ENCODE measurements at places on chromosomes 12 and 14.
A peak's percentile ranks its signal among the peaks of the same experiment; 100 is the strongest.

DNA sequence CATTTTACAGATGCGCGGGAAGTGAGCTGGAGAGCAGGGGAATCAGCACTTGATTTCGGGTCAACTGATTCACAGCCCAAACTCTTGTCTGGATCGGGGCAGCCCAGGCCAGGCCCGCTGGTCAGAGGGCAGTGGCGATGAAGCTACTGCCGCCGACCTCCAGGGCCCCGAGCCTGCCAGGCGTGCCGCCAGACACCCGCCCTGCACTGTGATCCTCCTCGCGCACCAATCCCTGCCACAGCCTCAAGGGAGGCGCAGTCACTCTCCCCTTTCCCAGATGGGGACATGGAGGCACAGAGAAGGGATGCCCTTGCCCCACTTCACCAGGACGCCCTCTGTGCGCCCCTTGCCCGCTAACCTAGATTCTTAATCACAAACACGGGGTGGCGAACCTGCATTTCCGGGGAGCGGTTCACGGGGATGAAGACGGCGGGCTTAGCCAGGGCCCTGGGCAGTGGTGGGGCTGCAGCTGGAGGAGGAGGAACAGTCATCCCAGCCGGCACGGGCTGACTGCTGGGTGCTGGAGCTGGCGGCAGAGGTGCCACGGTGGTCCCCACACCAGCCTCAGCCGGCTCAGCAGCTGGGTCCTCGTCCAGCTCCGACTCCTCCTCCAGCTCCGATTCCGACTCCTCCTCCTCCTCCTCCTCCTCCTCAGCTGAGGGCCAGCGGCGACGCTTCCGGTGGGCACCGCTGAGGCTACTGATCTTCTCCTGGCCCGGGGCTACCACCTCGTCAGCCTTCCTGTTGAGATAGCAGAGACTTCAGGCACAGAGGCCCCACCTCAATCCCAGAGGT, 8.6 kb downstream of the DHX37 start:
- no peaks in the 10 kb centered on the region for H3K27me3 ChIP-seq
- DNase-seq = no peak
- H3K27ac ChIP-seq = no peak overlapping the region
- H3K4me1 ChIP-seq = no peaks in the 10 kb centered on the region
- H3K36me3 ChIP-seq = peaks cover 21% of the 10 kb centered on the region
- H3K4me3 ChIP-seq = no peak overlapping the region

- peaks cover 38% of the 10 kb centered on the region for H3K4me1 ChIP-seq
- no peak overlapping the region for H3K27ac ChIP-seq
- H3K36me3 ChIP-seq = peaks cover 6% of the 10 kb centered on the region
- DNase-seq = no peak
Observed at GRCh38 chr12:105335856-105336255, 5.4 kb downstream of the C12orf75 start.

DNA sequence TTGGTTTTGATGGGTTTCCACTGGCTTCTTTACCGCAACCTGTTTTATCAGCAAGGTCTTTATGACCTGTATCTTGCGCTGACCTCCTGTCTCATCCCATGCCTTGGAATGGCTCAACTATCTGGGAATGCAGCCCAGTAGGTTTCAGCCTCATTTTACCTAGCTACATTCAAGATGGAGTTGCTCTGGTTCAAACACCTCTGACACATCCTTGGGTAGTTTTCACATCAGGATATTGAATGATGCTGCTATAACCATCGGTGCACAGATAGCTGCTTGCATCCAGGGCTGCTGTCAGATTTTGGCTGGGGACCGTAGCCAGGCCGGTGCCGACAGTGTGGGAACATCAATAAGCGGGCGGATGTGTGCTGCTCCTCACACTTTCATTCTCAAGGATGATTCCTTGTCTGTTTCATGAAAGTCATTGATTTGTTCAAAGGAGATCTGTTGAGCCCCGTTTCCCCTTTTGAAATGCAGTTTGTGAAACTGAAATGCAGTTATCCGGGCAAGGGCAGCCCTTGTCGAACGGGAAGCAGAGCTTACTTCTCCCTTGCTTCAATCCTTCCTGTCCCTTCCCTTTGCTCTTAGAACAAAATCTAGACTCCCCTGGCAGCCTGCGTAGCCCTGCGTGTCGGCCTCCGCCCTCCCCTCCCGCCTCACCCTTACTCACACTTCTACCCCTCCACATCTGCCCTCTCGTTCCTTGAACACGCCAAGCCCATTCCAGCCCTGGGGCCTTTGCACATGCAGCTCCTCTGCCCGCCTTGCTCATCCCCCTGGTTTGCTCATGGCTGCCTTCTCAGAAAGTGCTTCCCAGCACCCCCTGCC, 49.2 kb upstream of the NCOR2 start:
- peaks cover 12% of the 10 kb centered on the region for H3K4me1 ChIP-seq
- no peak for DNase-seq
- peaks cover 2% of the 10 kb centered on the region for H3K36me3 ChIP-seq
- H3K27me3 ChIP-seq = no peaks in the 10 kb centered on the region

- DNase-seq = no peak
- H3K27me3 ChIP-seq = no peaks in the 10 kb centered on the region
- H3K27ac ChIP-seq = peak overlapping the region; percentile 29
Observed at GRCh38 chr14:50762001-50762930, 68.7 kb downstream of the NIN start.

DNA sequence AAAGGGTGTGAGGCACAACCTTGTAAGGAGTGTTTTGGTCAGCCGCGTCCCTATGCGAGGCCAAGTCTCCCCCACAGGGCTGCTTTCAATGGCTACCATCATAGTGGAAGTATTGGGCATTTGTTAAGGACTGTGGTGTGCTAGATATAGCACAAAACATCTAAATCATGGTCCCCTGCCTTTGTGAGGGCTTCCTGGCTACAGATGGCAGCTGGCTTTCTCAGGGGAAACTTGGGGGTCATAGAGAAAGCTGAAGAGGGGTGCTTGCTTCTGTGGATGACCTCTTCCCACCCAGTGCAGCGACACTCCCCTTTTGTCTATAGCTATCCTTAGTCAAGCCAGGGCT, 315.8 kb downstream of the ZFP36L1 start:
- no peak overlapping the region for H3K27ac ChIP-seq
- no peaks in the 10 kb centered on the region for H3K36me3 ChIP-seq
- H3K4me3 ChIP-seq = no peak overlapping the region

DNA sequence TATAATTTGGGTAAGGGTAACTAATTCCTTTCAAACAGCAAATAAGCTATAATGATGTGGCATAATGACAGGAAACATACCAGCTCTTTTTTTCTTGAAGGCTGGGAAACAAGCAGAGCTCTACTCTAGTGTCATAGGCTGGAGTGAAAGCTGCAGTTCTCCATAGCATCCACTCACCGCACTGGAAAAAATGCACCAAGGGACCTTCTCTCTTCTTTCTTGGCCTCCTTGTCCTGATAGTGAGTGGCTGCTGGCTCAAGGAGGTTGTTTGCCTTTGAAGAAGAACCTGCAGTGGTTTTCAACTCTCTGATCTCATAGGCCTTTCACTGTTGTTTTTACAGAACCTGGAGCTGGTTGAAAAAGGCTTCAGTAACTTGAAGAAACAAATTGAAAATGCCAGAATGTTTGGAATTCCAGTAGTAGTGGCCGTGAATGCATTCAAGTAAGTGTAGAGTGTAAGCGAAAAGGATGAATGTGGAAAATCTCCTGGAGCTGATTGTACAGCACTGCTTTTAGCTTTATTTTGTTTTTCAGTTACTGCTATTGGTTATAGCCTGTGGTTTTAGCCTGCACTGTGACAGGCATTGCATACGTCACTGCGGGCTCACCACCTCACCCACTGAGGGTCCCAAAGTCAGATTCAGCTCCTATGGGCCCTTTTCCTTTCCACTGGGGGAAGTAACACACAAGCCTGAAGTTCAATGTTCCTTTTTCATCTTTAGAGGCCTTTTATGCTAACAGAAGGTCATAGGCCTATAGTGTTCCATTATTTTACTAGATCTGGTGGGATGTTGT, 17.2 kb upstream of the AKAP5 start:
- peaks cover 18% of the 10 kb centered on the region for H3K4me1 ChIP-seq
- no peak overlapping the region for H3K4me3 ChIP-seq
- H3K27me3 ChIP-seq = no peaks in the 10 kb centered on the region
- DNase-seq = no peak

Measured in naive thymus-derived CD8-positive, alpha-beta T cell (primary cell).